ENCODE measurements at places on chromosomes 4 and X.

DNA sequence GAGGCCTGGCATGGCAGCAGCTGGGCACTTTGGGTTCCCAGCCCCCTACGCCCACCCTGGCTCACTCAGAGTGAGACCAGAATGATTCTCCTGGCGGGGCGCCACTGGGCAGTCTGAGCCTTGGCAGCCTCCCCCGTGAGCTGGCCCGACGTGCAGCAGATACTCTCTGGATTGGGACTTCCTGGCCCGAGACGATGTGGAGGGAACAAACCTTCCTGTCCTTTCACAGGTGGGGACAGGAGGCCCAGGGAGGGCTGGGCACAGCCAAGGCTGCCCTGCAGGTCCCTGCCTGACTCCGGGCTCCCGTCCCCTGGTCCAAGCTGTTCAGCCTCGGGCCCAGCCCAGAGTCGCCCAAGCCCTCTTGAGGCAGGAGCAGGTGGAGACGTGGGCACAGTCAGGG lies 17.9 kb upstream of the ADD1 start:
- no peak for DNase-seq

GRCh38 chr4:78167510-78167909 lies 110.4 kb downstream of the FRAS1 start:
- DNase-seq: no peak

GRCh38 chr4:76688619-76689144 lies 209.3 kb downstream of the SOWAHB start:
- no peak for DNase-seq

- no peak for DNase-seq
These were observed 30.2 kb downstream of the PPP2R3B start for GRCh38 chrX:356385-357034.

DNA sequence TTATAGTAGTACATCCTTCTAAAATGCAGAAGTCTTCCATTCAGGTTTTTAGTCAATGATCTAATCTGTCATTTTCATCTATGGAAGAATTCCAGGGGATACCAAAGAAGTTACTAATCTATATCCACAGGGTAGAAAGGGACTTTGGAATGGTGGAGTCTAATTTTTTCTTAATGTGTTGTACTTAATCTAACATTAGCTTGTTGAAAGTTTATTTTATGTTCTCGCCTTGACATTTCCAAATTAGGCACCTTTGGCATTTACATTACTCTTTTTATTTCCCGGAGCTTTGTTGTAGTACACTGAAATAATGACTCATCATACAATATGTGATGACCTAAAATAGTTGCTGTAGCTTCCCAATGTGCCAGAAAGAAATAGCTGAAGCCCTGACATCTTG lies 91.5 kb downstream of the HTR2C start:
- no peak for DNase-seq

DNA sequence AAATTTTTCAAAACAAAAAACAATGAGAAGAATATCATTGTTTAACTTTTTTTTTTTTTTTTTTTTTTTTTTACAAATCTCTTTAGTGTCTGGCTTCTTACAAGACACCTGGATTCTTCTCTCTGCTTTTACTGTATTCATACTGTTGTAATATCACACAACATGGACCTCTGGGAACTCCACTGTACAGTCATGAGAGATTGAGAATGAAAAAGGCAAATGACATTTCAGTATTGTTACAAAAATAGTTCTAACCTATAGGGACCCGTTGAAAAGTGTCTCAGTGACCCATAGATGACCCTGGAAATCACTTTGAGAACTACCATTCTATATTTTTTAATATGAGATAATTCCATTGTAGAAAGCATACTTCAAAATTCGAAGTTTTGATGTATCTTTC lies 124.4 kb downstream of the SLIT2 start:
- DNase-seq: no peak

GRCh38 chr4:41158274-41158673 lies 56.1 kb downstream of the APBB2 start:
- DNase-seq: no peak

DNA sequence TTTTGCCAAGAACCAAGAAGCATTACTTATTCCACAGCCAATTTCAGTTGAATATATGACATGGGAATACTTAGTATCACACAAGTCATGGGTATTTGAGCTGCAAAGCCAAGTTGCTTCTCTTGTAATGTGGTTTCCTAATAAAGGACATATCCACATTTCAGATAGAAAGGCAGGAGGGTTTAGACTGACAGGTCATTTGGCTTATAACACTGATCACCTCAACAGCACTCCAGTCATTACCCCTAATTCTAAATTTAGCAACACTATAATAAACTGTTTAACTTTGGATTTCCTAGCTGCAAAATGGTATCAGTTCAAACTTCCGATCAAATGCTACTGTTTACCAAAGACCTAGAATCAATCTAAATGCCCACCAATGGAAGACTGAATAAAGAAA lies 114.0 kb upstream of the FTHL17 start:
- DNase-seq: no peak

DNA sequence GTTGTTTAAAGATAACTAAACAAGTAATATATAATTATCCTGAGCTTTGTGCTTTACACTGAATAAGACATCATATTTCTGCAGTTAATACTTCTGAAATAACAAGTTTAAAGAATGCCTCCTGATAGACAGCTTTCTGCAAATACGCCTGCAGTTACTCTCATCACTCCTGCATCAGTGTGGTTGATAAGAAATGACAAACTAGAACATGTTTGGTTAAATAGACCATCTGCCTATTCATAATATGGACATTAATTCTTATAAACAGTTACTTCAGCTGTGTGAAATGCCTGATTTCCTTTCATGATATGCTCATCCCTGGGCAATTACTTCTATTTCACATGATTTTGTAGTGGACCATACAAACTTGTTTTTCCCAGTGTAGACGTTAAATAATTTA lies 7.0 kb upstream of the TENM3 start:
- no peak for DNase-seq

DNA sequence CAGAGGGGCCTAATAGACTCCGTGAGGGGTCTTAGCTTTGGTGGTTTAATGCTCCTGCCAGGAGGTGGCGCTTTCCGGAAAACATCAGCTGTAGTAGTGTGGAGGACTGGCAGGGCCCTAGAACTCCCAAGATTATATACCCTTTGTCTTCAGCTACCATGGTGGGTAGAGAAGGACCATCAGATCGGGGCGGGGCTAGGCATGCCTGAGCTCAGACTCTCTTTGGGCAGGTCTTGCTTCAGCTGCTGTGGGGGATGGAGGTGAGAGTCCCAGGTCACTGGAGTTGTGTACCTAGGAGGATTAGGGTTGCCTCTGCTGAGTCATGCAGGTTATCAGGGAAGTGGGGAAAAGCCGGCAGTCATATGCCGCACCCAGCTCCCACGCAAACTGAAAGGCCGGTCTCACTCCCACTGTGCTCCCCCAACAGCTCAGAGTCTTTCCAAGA lies 63.0 kb upstream of the AGA start:
- DNase-seq: no peak

DNA sequence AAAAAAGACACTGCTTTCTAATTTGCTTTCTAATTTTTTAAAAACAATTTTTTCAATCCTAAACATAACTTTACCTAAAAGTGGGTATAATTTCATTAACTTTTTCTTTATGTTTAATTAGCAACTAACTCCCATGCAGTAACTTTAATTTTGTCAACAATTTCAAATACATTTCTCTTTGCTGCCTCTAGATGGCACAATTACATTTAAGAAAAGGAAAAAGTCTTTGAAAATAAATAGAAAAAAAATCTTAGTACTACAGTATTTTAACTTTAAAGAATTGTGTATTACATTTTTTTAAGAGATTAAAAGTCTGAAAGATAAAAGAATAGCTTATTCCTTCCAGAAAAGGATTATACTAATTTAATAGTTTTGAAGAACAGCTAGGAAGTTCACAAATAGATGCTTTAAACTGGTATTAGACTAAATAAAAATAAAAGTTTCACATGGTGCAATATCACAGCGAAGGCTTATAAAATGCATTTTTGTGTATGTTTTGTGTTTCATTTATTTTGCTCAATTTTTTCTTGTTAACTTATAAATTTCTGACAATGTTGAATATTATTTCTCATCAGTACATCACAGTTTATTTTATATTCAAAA lies 105.1 kb downstream of the ADGRA3 start:
- no peak for DNase-seq

GRCh38 chrX:123834116-123834515 lies 25.7 kb upstream of the XIAP start:
- DNase-seq: no peak

GRCh38 chr4:86855572-86855971 lies 6.4 kb upstream of the SLC10A6 start:
- no peak for DNase-seq

- DNase-seq: no peak
These were observed 103.8 kb upstream of the QRFPR start for GRCh38 chr4:121484633-121485032.

GRCh38 chrX:39513836-39514235 lies 583.9 kb downstream of the BCOR start:
- no peak for DNase-seq

DNA sequence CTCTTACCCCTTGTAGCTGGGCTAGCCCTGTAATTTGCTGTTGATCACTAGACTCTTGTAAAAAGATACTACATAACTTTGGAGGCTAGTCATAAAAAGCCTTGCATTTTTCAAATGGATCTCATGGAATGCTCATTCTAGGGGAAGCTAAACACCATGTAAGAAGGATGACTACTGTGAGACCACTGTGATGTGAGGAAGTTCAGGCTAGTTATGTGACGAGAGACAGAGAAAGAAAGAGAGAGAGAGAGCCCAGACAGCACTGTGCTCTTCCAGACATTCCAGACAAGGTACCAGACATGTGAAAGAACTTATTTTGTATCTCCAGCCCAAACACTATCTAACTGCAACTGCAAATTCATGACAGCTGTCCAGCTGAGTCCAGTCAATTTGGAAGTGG lies 404.6 kb upstream of the PITX2 start:
- DNase-seq: no peak

GRCh38 chr4:163148466-163149336 lies 18.0 kb downstream of the NAF1 start:
- no peak for DNase-seq

DNA sequence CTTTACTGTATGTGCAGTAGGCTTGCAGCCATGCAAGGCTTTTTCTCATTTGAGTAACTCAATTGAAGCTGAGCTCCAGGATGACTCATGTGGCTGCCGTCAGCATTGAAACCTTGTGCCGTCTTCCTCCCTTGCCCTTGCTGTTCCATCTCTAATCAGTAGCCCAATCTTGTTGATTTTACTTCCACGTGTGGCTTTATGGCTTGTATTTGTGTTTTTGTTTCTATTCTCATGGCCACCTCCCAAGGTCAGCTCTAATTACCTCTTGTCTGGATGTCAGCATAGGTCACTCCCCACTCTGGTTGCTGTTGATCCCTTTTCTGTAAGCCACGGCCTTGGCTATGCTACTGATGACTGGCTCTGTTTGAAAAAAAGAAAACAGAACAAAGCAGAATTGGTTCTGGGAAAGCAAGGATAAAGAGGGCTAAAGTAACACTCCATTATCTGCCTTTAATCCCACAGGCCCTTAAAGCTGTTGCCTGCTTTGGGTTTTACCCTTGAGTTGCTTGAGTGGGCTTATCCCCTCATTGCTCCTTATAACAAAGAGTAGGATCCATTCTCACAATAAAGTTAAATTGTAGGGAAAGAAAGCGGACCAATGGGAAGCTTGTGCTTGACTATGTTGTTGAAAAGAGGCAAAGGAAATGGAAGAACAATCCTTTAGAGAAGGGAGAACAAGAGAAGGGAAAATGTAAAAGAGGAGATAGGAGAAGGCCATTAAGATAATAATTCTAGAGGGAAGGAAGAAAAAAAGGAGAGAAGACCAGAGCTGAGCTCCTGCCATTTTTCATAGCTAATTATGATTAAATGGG lies 173.9 kb upstream of the PGRMC2 start:
- DNase-seq: no peak

GRCh38 chr4:122830426-122831095 lies 3.9 kb downstream of the FGF2 start:
- no peak for DNase-seq

- no peak for DNase-seq
These were observed 304.4 kb downstream of the DHX15 start for GRCh38 chr4:24279911-24280375.

GRCh38 chrX:10932842-10933440 lies 178.2 kb upstream of the HCCS start:
- DNase-seq: no peak

DNA sequence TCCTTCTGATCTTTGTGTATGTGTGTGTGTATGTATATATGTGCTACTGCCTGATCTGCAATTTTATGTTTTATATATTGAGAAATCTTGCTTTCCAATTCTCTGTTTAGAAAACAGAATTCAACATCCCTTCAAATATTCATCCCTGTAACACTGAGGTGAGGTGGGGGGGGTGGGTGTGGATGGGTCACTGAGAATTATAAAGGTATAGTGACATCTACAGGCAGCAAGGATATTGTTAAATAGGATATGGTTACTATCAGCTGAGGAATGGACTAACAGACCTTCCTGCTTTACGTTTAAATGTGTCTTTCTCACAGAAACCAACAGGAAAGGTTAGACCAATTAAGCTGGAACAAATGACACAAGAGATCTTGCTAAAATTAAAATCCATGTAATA lies 19.0 kb upstream of the MAGEB2 start:
- no peak for DNase-seq

DNA sequence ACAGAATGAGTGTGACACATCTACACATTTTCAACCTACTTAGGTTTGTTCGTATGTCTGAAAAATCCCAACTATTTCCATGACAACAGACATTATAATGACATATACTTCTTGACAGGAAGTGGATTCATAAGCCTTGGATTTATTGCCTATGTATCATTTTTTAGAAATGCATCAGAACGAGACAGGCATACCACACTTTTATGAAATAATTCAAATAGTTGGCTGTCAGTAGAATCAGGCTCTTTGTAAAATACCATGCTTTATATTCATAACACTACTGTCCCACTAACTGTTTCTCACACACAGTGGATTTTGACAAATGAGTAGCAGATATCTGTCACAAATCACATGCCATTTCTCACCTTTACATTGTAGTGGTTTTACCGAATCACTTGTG lies 173.2 kb downstream of the BEND2 start:
- DNase-seq: no peak

DNA sequence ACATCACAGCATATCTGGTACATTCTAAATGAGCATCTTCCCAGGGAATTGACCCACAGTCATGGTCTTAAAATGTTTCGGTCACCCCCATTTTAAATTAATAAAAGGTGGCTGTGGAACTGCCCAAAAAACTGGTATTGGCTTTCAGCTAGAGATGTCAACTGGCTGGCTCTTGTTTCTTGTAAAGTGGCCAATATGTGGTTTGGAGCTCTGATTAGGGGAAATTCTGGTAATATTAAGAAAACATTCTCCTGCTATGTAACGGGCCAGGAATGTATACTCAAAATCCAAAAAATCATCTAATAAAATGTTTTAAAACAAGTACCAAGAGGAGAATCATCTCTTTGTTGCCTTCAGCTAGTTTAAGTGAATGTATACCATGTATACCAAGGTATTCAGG lies 62.0 kb upstream of the VCX2 start:
- DNase-seq: no peak

- no peak for DNase-seq
These were observed 61.1 kb downstream of the FBXO8 start for GRCh38 chr4:174222266-174222872.

- no peak for DNase-seq
These were observed 78.2 kb downstream of the EPHA5 start for GRCh38 chr4:65592089-65592488.

Data from lower leg skin (tissue), 4 donors.